ENCODE measurements at places on chromosomes 6 and 20.

- no peak overlapping the region for H3K27ac ChIP-seq
- H3K36me3 ChIP-seq = peaks cover 14% of the 10 kb centered on the region
- no peak for DNase-seq
- no peak overlapping the region for H3K4me3 ChIP-seq
Measured at GRCh38 chr20:4800131-4800530, 78.4 kb downstream of the PRND start.

DNA sequence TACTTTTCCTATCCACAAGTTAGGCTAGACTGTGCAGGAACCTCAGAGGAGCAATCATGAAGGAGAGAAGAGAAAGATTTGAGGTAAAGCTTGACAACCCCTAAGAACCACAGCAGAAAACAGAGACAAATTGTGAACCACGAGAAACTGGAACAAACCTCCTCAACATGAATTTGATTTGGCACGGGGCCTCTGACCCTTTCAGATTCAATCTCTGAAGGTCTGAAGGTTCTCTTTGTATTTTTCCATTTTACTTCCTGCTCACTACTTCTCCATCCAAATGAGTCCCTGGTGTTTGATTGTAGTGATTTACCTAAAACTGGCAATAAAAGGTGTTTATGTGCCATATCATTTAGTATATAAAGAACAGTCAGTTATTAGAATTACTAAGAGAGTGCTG lies 126.1 kb upstream of the STXBP5 start:
- no peaks in the 10 kb centered on the region for H3K36me3 ChIP-seq
- peaks cover 10% of the 10 kb centered on the region for H3K4me1 ChIP-seq
- no peak overlapping the region for H3K4me3 ChIP-seq
- no peak for DNase-seq
- no peaks in the 10 kb centered on the region for H3K27me3 ChIP-seq

DNA sequence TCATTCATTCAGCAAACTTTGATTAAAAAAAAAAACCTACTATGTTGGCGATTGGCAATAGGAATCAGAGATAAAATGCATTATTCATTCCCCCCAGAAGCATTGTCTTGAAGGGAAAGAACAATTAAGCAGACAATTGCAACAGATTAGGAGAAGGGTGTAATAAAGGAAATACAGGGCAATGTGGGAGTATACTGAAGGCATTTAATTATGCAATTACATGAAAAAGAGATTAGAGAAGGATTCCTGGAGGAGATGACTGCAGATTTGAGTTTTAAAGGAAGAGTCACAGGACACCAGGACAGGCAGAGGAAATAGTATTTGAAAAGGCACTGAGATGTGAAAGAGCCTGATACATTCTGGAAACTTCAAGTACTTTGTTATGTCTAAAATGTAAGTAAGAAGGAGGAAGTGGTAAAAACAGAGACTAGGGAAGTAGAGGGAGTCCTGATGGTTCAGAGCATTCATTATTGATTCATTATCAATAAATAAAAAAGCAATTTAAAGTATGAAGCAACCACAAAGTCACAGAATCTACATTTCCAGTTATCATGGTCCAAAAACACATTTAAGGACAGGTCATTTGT lies 43.7 kb downstream of the THEMIS start:
- no peak for DNase-seq
- H3K27me3 ChIP-seq = no peaks in the 10 kb centered on the region
- H3K4me3 ChIP-seq = no peak overlapping the region
- no peaks in the 10 kb centered on the region for H3K36me3 ChIP-seq

DNA sequence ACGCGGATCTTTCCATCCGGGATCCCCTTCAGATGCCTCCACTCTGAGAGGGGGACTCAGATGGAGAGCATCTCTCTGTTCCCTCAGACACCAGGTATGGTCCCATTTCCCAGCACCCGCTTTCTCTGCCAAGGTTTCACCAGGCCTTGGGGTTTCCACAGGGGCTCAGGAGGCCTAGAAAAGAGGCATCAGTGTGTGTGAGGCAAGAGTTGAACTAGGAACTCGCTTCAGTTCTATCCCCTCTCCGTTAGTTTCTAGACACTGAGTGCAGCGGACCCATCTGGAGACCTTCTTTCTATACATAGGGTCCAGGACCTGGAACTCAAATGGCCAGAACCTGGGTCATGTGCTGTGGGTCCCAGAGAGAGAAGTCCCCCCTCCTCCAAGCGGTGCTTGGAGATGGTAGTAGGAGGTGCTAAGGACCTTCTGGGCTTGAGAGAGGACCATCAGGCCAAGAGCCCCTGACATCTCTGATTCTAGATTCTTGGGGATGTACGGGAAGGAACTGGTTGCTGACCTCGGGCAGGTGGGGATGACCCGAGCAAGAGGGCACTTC lies 2.1 kb downstream of the SLC12A5 start:
- no peak overlapping the region for H3K4me3 ChIP-seq
- no peaks in the 10 kb centered on the region for H3K36me3 ChIP-seq
- H3K27ac ChIP-seq = no peak overlapping the region
- H3K27me3 ChIP-seq = peaks cover 92% of the 10 kb centered on the region
- no peak for DNase-seq
- H3K4me1 ChIP-seq = no peaks in the 10 kb centered on the region

DNA sequence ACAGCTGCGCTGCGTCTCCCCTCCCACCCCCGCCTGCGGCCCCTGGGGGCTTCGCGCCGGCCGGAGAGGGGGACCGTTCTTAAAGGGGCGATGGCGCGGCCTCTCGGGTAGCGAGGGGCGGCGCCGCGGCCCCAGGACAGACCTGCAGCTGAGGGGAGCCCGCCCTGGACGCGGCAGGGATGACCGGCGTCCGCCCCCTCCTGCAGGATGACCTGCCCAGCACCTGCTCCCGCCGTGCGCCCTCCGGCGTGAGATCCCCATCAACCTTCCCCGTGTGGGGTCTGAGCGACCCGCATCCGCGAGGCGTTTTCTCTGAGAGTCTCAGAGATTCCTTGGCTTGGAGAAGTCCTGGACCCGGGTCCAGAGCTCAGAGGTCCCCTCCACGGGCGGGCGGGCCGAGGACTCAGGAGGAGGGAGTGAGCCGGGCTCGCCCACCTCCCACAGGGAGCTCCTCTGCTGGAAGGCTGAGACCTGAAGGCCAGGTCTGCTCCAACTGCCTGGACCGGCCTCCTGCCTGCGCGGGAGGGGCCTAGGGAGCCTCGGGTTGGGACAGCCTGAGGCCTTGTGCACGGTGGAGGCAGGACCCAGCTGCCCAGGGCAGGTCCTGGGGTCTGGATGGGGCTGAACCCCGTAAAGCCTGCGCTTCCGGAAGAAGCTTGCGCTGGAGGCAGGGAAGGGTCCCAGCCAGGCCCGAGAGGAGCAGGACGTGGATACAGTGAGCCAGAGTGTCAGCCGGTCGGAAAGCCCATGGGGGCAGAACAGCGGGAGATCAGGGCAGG lies 532 bp upstream of the NKAIN4 start:
- H3K36me3 ChIP-seq = no peaks in the 10 kb centered on the region
- H3K27me3 ChIP-seq = peaks cover 39% of the 10 kb centered on the region
- no peak overlapping the region for H3K27ac ChIP-seq
- DNase-seq = no peak

DNA sequence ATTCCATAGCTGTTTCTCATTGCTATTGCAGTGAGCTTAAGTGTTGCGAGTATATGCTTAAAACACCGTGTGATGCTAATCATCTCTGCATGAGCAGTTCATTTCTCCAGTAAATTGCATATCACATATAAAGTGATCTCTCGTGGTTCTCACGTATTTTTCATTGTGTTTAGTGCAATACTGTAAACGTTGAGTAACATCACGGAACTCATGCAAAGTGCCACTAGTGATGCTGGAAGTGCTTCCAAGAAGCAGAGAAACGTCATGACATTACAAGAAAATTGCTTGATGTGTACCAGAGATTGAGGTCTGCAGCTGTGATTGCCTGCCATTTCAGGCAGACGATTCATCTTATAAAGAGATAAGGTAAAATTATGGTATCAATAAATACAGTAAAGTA lies 830.4 kb downstream of the GRIK2 start:
- H3K27me3 ChIP-seq = no peaks in the 10 kb centered on the region
- DNase-seq = no peak
- no peak overlapping the region for H3K27ac ChIP-seq
- H3K36me3 ChIP-seq = no peaks in the 10 kb centered on the region
- H3K4me3 ChIP-seq = no peak overlapping the region

DNA sequence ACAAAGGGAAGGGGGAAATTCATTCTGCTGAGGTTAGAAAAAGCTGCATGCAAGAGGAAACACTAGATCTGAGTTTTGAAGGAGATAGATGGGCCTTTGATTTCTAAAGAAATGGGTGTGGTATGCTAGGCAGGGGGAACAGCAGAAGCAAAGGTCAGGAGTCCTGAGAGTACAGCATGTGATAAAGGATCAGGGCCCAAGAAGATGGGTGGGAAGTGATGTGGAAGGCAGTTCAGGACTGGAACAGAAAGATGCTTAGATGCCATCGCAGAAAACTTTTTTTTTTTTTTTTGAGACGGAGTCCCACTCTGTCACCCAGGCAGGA lies 126.2 kb downstream of the ALDH8A1 start:
- H3K4me1 ChIP-seq = peaks cover 33% of the 10 kb centered on the region
- H3K27ac ChIP-seq = no peak overlapping the region
- H3K4me3 ChIP-seq = no peak overlapping the region
- DNase-seq = no peak
- H3K36me3 ChIP-seq = no peaks in the 10 kb centered on the region

- no peaks in the 10 kb centered on the region for H3K36me3 ChIP-seq
- H3K27ac ChIP-seq = no peak overlapping the region
- no peaks in the 10 kb centered on the region for H3K27me3 ChIP-seq
- DNase-seq = no peak
- no peak overlapping the region for H3K4me3 ChIP-seq
Measured at GRCh38 chr6:142336183-142336582, 34.4 kb downstream of the ADGRG6 start.
